ENCODE measurements at places on chromosomes 6 and 20. TPM values are rescaled to one million over a fixed set of nuclear protein-coding genes. Genes with fewer than 3 reads are reported as not detected.

The GSTA1 gene
- total RNA-seq: not detected

The C20orf204 gene
- total RNA-seq: 1.2 TPM

The IMPG1 gene
- total RNA-seq: 1.2 TPM

The RBPJL gene
- total RNA-seq: not detected

The PLCB4 gene
- 7.2 TPM for total RNA-seq

The PAX1 gene
- total RNA-seq: 1.9 TPM

The NFKBIL1 gene
- total RNA-seq: 28.6 TPM

The PRICKLE4 gene
- 2.9 TPM for total RNA-seq

The GJE1 gene
- not detected for total RNA-seq

The E2F1 gene
- total RNA-seq: 8.7 TPM

The LRFN2 gene
- 1.9 TPM for total RNA-seq

The LPA gene
- 0.24 TPM for total RNA-seq

The SEL1L2 gene
- total RNA-seq: 13.7 TPM

The STMND1 gene
- 6.3 TPM for total RNA-seq

The MYLK4 gene
- total RNA-seq: 5.1 TPM

The TREM2 gene
- total RNA-seq: 11.6 TPM

The GJA1 gene
- 736 TPM for total RNA-seq

The MYH7B gene
- total RNA-seq: not detected

- peak; percentile 57 for DNase-seq
These were observed 1.3 kb upstream of the CDKN1A start for GRCh38 chr6:36677059-36677749.

DNA sequence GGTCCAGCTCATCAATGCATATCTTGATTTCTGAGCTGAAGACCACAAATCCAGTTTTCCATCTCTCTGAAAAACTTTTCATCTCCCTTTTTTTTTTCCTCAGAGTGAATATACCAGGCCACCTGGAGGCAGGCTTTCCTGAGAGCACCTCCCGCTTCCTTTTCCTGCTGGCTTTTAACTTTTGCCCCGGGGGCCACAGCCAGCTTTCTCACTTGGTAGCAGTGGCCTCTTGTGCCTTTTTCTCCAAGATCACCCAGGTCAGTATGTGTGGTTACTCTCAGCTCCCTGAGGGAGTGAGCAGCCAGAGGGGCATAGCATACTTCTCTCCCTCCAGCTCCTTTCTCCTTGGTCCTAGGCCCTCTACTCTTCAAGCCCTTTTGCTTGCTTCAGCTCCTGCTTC lies at the start of gene BTN1A1:
TSS of gene BTN1A1 (plus strand) at position 202 of the 400 bp plus-strand sequence. CDS start 984 bp downstream, outside the sequence.
- DNase-seq: no peak

- DNase-seq: no peak
These were observed 68.9 kb upstream of the KCNQ5 start for GRCh38 chr6:72552938-72553337.

- DNase-seq: no peak
These were observed 135.6 kb downstream of the SLC24A3 start for GRCh38 chr20:19347943-19348456.

DNA sequence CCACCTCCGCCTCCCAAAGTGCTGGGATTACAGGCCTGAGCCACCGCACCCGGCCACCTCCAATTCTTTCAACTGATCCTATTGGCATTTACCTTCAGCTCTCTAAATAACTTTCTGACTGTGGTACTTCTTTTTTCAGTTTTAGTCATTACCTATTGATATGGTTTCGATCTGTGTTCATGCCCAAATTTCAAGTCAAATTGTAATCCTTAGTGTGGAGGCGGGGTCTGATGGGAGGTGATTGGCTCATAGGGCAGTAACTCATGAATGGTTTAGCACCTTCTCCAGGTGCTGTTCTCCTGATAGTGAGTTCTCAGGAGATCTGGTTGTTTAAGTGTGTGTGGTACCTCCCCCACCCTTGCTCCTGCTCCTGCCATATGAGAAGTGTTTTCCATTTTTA lies 140.9 kb downstream of the LPA start:
- DNase-seq: no peak

DNA sequence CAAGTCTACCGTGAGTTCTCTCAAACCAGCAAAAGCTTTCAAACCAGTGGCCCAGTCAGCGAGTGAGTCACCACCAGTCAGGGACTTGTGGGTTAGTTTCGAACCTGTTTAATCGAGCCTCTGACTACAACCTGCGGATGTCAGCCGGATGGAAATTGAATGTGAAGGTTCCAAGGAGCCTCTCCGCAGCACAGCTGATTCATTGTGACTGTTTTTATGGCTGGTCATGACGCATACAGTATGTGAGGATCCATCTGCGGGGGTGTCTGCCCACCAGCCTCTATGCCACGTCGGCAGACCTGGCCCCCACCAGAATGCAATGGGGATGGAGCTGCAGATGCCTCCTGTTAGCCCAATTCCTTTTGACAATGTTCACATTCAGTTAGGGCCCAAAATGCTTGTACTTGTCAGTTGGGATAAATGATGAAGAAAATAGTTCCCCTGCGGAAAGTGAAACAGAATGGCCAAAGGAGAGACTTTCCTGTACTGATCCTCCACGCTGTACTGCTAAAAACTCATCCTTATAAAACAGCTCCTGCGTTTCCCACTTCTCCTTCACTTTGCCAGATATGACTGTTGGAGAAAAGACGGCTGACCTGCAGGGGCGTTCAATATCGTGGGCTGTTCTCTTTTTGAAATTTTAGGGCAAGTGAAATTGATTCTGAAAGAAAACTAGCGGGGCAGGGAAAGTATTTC lies 206.6 kb downstream of the TFAP2B start:
- no peak for DNase-seq

GRCh38 chr6:18533793-18534192 lies 146.6 kb downstream of the RNF144B start:
- no peak for DNase-seq

GRCh38 chr20:48597521-48598302 lies 230.1 kb downstream of the PREX1 start:
- no peak for DNase-seq

- no peak for DNase-seq
These were observed 71.9 kb upstream of the TOP1 start for GRCh38 chr20:40956542-40957264.

GRCh38 chr20:1467355-1468116 lies 887 bp upstream of the NSFL1C start:
- DNase-seq: peak; percentile 23

DNA sequence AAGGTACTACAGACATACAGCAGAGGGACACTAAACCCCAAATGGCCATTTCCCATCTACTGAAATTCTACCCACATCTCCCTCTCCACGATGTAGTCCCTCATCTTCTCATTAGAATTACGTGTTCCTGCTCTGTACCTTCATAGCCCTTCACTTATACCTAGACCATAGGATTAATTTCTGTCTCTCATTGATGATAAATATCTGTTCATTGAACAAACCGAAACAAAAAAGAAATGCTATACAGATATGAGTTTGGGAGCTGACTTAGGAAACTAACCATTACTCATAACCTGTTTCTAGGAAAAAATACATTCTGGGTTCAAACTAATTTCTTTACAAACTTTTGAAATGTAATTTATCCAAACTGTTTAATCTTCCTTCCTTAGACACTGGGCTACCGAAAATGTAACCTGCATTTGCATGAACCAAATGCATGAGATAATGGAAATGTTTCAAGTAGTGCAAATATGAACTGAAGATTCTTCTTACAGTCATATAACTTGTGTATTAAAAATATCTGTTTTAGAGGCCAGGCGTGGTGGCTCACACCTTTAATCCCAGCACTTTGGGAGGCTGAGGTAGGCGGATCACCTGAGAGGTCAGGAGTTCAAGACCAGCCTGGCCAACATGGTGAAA lies 85.3 kb downstream of the GJA10 start:
- no peak for DNase-seq

DNA sequence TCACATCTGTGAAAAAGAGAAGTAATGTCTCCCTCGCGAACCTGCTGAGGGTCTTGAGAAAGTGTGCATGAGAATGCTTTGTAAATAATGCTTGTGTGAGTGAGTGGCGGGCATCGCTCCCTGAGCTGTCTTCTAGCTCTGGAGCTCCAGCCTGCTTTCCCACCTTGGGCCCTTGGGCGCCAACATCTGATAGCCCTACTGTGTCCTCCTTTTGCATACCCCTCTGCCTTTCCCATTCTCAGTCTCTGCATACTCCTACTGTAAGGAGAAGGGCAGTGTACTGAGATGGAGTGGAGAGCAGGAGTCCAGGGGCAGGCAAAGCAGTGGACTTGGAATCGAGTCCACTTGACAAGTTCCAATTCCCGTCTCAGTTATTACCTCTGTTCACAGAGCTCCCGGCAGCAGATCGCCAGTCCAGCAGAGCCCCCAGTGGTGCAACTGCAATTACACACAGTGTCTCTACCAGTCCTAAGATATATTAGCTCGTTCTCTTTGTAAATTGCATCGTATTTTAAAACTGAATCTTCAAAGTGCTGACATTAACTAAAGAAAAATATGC lies 847 bp upstream of the NCR2 start:
- DNase-seq: no peak

GRCh38 chr6:47162793-47163192 lies 120.7 kb upstream of the ADGRF1 start:
- no peak for DNase-seq

DNA sequence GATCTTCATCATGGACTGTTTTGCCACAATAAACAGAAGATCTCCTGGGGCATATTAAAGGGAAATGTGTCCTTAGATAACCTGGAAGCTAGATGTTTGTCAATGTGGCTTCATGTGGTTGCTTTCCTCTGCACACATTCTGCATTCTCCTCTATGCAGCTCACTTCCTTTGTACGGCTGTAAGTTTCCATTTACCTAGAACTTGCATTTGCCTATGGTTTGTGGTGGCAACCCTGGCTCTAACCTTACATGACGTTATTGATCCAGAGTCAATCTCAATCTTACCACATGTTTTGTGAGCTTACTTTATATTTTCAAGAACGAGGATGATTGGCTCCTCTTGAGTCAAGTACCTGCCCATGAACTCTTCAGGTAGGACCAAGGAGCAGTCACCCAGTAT lies 863.1 kb downstream of the MAFB start:
- no peak for DNase-seq

GRCh38 chr6:82227770-82228169 lies 19.8 kb downstream of the IBTK start:
- DNase-seq: no peak

DNA sequence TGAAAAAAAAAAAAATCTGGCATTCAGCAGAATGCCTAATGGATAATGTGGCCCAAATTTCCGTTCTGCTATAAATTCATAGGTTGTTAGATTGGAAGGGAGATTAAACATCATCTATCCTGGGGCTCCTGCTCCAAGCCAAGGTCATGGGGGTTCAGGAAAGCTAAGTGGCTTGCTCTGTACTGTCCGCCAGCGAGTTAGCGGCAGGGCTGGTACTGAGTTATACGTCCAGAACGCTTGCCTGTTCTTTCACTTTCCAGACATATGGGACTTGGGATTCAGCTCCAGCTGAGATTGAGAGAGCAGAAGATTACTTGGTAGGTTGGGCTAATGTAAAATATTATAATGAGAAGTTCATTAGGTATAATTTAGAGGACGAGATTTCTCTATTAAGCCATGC lies 858 bp downstream of the RWDD1 start:
- DNase-seq: peak; percentile 44

DNA sequence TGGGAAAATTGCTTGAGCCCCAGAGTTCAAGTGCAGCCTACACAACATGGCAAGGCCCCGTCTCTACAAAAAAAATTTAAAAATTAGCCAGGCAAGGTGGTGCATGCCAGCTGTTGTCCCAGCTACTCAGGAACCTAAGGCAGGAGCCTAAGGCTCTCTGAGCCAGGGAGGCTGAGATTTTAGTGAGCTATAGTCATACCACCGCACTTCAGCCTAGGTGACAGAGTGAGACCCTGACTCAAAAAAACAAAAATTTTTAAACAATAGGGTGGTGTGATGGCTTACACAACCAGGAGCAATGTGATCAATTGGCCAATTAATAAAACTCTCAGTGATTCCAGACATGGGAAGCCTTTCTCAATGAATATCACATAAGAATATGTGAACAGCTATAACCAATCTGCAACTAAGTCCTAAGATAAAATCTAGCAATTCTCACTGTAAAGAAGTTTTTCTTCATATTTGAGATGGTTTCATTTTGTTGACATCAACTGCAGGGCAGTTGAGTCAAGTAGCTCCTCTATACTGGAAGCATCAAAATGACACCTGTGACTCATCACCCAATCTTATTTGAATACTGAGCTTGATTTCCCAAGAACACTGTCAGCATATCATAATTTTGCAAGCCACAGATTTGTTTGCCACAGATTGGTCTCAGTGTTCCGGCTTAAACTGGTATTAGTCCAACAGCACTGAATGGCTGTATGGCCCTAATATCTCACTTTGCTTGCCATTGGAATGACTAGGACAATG lies 169.0 kb upstream of the GJE1 start:
- peak; percentile 5 for DNase-seq

GRCh38 chr6:138007014-138007472 lies 100.2 kb downstream of the PERP start:
- no peak for DNase-seq

DNA sequence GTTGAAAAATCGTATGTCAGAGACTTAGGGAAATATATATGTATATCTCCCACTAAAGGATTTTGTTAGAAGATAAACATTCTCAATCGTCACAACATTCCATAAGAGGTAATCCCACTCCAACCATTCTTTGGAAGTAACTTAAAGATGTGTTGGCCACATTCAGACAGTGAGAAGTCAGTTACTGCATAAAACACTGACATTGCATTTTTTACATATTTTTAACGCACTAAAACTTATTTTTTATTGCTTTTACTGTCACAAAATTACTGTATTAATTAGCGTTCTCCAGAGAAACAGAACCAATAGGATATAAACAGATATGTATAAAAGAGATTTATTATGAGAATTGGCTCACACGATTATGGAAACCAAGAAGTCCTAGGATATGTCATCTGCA lies 74.3 kb upstream of the VGLL2 start:
- no peak for DNase-seq

- DNase-seq: no peak
These were observed 34.8 kb downstream of the CTNNBL1 start for GRCh38 chr20:37728635-37728983.

DNA sequence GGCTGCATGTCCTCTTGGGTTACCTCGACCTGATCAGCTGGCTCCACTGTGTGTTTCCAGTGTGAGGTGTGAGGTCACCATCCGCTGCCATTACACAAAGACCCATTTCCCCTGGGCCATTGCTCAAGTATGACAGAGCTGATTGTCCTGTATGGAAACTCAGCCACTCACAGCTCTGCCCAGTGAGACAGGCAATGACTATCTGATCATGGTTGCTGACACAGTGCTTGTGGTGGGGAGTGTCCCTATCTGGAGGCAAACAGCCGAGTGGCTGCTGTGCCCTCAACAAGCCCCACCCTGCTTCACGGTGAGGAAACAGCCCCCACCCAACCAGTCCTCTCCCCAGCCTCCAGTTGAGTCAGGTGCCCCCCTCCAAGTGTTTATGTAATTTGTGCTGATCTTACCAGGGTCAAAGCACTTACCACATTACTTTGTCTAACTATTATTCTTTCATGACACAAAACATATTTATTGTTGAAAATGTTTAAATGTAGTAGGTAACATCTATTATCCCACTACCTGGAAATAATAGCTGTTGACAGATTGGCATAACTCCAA lies 11.7 kb upstream of the MAPK13 start:
- no peak for DNase-seq

DNA sequence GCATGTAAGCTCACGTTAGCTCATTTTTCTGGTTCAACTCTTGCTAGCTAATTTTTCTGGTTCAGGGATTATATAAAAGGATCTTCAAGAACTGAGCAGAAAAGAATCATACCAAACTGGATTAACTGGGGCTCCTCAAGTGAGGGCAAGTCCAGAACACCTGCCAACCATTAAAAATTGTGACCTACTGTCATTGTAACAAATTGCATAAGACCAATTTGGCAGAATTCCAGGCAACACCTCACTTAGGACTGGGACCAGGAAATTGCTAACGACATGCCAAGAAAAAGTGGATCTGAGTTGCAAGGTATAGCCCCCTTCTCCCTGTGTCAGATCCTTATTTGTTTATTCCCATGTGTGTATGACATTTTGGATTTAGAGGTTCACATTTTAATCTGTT lies 216.6 kb downstream of the HIVEP2 start:
- DNase-seq: peak; percentile 33

Measured in umbilical cord (tissue), 2 donors.